ENCODE measurements at places on chromosomes 7 and 10.

DNA sequence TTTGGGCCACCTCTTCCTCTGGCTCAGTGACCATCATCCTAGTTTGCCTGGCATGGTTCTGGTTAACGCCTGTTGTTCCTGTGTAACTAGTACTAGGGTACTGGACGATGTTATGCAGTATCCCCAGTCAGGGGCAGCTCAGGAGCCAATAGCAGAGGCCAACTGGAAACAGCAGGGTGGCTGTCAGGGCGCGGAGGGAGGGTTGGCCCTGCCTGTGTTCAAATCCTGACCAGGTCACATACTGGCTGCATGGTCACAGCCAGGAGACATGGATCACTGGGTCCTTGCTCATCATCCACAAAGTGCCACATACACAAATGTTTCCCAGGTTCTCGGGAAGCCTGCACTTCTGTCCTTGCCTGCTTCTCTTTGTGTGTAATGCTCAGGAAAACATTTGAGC, 12.3 kb upstream of the RBP3 start:
- DNase-seq, result no peak

GRCh38 chr10:17290226-17290625, 62.2 kb downstream of the VIM start:
- no peak for DNase-seq

GRCh38 chr10:58781873-58782488, 269.3 kb downstream of the BICC1 start:
- peak; percentile 43 for DNase-seq

GRCh38 chr10:34966451-34966850, 123.7 kb downstream of the CUL2 start:
- DNase-seq, result no peak

DNA sequence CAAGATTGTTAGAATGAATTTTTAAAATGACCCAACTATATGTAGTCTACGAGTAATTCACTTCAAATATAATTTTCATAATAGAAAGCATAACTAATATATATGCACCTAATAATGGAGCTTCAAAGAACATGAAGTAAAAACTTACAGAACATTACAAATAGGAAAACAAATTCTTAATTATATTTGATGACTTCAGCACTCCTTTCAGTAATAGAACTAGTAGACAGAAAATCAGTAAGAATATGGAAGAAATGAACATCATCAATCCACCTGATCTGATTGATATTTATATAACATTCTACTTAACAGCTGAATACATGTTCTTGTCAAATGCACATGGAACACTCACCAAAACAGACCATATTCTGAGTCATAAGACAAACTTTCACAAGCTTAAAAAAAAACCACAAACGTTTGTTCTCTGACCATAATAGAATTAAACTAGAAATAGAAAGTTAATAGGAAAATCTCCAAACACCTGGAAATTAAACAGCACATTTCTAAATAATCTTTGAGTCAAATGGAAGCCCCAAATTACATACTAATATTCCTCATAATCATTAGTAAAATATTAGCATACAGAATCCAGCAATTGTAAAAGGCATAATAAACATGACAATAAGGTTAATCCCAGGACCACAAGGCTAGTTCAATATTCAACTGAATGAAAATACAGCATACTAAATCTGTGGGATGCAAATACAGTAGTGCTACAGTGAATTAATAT, 48.0 kb downstream of the BRAF start:
- peak; percentile 13 for DNase-seq

DNA sequence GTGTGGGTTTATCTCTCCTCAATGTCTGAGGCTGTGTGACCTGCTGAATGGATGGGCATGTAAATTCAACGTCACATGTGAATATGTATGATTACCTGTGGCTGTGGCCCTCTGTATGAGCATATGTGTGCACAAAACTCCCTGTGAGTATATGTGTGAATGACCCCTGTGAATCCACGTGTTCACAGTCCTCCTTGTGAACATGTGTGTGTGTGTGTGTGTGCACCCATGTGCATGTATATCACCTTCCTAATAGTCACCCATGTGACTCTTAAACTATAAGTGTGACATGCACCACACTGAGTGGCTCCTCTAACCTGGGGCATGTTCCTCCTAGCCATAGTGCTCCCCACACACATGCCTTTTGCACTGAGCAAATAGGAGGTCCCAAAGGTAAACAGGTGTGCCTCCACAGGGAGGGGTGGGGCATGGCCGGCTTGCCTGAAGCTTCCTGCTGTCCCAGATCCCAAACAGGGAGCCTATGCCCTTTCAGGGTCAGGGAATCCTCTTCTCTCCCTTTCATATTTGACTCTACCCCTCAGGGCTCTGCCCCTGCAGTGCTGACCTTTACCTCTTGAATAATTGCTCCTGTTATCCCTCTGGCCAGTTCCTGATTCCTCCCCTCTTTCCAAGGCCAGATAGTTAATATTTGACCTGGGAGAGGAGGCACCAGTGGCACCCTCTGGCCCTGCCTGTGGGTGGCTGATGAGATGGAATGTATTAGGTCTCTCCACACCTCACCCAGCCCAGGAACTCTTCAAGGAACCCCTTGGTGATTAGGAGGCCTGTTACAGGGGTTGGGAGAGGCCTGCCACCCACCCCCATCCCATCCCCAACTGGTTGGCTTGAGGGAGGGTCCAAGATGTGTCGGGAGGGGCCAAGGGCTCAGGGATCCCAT, 1.9 kb downstream of the SEMA4G start:
- DNase-seq, result no peak

GRCh38 chr10:201328-201771, 66.1 kb downstream of the ZMYND11 start:
- no peak for DNase-seq

DNA sequence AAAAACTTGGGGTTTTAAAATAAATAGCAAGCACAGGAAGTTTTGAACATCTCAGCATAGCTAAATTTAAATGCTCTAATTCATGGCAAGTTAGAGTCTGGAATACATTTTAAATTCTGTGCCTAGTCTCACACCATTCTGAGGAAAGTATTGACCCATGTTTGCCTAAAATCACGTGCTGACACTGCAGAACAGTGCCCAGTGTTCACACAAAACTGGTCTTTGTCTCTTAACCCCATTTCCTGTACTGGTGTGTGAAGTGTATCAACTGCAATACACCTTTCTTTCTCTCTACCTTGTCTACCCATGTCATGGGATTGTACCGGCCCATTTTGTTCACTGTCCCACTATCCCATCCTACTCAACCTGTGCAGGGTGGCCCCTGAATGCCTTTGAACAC, 749.7 kb upstream of the POM121L12 start:
- DNase-seq, result no peak

- no peak for DNase-seq
Observed at GRCh38 chr7:101614098-101614938, 14.8 kb downstream of the MYL10 start.

GRCh38 chr7:99404235-99404976, 4.0 kb downstream of the PDAP1 start:
- DNase-seq, result no peak

GRCh38 chr7:44963364-44964290, 15.2 kb downstream of the MYO1G start:
- DNase-seq, result no peak

DNA sequence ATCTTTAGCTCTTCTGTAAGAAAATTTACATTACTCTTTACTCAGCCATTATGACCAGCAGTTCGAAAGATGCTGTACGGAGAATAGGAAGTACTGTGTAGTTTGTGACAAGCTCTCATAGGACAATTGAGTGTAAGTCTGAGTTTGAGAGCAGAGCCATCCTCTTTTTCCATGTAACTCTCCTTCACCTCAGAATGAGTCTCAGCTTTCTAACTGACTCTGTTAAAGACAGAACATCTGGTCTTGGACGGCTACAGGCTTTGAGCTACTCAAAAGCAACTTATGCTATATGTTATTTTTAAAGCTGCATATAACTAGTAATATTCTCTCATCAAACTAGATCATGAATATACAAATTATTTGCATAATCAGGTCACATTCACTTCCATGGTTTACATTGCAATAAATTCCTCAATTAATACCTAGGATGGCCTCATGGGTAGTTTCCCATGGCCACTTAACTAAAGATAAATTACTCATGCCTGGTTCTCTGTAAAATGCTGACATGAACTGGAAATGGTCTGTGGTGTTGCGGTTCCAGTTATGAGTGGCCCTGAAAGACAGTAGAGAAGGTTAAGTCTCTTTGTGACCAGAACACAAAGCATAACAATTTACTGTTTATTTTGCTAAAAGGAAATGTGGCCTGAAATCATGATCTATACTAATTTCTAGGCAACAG, 358.7 kb downstream of the PHF14 start:
- DNase-seq, result no peak

DNA sequence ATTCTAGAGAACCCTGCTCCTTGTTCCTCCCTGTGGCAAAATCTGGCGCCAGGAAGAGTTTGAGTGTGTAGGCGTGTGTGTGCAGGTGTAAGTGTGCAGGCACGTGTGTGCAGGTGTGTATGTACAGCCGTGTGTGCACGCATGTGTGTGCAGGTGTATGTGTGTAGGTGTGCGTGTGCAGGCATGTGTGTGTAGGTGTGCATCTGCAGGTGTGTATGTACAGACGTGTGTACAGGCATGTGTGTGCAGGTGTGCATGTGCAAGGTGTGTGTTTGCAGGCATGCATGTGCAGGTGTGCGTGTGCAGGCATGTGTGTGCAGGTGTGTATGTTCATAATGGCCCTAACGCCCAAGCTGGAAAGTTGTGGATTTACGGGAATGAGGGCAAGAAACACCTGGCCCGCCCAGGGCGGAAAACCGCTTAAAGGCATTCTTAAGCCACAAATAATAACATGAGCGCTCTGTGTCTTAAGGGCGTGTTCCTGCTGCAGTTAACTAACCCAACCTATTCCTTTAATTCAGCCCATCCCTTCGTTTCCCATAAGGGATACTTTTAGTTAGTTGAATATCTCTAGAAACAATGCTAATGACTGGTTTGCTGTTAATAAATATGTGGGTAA, 34.1 kb downstream of the KCTD7 start:
- DNase-seq, result no peak

DNA sequence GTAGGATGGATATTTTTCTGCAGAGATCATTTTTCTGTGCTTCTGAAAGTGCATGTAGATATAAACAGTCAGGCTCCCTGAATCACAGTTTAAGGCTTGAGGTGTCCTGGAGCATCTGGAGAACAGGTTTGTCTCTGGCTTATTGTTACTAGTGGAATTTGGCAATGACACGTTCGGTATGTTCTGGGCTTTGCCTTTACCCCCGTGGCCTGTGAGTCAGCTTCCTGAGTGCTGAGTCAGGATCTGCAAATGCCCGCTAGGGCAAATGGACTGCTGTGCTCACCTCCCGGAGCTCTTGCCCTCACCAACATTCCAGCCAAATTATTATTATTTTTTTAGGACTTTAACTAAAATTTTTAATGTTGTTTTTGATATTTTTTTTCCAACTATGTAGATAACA, 192.5 kb upstream of the PRSS1 start:
- peak; percentile 95 for DNase-seq

DNA sequence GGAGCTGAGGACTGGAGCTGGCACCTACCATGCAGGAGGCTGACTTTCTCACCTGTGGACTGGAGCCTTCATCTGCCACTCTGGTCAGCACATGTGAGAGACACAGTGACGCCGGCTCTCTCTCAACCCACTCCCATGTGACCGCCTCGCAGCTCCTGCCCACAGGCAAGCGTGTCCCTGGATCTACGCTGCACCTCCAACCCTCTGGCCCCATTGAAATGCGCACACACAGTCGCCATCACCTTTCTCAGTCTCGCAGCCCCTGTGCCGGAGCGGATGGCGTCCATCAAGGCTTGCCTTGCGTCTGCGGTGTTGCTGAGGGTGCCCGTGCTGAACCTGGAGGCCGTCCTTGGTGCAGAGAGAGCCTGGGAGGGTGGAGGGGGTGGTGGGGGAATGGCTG, 242.2 kb upstream of the GRB10 start:
- DNase-seq, result no peak

GRCh38 chr7:106891548-106892410, 26.7 kb downstream of the PIK3CG start:
- DNase-seq, result no peak

DNA sequence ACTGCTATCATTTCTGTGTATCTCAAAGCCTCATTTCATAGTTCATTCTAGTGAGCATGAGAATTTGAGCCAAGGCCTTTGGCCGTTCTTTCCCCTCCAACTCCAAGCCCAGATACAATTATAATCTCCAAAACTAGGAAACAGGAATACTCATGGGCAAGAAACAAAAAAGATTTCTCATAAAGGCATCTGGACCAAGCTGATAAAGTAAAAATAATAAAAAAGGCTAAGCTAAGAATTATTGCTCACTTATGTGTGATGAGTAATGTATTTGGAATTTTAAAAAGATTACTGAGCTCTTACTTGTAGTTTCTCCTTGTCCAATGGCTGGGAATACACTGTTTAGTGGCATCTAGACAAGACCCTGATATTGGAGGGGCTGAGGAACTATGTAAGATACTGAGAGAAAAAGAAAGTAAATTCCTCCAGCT, 196.4 kb upstream of the POM121L12 start:
- peak; percentile 19 for DNase-seq

DNA sequence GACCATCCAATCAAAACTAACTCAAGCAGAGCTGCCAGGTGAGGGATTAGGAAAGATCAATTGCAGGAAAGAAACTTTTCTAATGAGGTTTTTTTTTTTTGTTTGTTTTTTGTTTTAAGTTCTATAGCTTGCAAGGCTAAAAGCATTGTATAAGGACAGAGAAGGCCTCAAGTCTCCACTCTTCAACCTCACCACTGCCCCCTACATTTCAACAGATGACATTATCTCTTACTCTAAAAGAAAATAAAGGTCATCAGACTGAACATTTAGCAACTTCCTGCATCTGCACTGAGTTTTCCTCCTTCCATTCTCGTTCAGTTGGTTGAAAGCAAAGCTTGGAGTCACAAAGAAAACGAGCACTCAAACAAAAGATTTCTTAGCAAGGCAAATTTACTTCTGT, 45.2 kb upstream of the EXOC4 start:
- DNase-seq, result no peak

- no peak for DNase-seq
Observed at GRCh38 chr7:14899030-14899429, 3.5 kb downstream of the DGKB start.

DNA sequence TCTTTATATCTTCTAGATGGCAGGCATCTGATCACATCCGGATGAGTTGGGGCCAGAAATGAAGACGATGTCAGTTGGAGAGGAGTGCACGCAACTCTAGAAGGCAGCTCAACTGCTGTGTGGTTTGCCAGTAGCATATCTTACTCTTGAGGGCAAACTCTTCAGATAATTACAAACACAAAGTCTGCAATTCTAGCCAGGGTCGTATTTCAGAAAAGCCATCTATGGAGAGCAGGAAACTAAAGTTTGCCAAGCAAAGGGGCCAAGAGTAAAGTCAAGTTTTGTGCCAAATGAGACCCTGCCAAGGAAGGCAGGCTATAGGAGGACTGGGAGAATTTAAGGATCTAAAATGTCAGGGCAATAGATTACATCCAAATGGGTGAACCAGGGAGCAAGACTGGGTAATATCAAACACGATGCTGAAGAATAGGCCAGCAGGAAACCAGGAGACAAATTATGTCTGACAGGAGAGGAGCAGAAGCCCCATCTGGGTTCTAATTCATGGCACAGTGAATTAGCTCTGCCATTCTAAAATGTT, 312.5 kb upstream of the SEMA3C start:
- DNase-seq, result no peak

DNA sequence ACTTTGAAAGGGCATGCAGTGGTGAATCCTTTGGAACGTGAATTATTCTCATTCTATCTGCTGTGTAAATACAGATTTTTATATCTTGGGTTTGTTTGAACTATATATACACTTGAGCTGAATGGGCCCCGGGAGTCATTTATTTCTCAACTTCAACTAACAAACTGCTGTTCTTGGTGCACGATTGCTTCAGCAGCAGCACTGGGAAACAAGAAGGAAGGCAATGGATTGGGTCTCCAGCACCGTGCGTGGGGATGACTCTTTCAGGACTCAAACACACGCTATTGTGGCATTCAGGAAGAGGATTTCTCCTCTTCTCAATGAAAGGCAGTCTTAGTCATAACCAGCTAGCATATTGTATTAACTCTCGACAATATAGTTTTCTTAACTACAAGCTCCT, 226.0 kb upstream of the NFE2L3 start:
- DNase-seq, result no peak
